ENCODE measurements at places on chromosomes 2 and 18.

DNA sequence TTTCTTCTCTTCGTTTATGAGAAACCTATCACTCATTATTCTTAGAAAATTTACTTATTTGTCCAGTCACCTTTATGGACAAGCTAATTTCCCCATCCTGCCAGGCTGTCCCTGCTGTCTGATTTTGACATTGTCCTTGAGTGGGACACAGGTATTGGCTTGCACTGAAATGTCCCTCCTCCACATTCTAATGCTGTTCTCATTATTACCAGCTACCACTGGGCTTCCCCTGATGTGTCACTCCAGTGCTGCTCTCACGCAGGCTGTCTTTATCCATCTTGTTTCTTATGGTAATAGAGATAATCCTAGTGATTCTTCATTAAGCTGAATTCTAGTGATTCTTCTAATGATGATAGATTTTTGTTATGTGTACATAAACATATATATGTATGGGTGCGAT is 48.1 kb upstream of the RBMS1 start:
- no peak for DNase-seq

DNA sequence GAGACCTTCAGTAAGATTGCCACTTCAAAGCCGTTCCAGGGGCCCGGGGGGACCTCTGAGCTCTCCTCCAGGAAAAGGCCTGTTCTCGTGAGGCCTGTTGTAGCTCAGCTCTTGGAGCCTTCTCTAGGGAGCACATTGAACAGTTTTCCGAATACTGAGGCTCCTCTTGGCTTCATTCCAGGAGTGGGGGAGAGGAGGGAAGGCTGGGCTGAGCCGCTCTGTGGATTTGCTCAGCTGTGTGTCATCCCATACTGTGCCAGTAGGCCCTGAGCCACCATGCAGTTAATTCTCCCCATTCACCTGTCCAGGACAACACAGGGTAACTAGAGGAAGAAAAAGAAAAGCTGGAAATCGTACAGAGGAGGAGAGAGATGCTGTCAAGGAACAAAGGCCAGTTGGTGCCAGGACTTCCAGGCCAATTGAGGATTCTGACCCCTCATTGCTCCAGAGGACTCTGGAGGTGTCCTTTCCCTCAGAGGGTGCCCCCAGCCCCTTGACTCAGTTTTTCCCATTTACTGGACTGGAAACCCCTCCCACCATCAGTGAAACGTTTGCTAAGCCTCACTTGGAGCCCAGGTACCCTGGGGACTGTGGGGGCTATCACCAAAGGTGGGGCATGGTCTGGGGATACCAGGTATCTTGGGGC is 41.4 kb downstream of the HS1BP3 start:
- no peak for DNase-seq

DNA sequence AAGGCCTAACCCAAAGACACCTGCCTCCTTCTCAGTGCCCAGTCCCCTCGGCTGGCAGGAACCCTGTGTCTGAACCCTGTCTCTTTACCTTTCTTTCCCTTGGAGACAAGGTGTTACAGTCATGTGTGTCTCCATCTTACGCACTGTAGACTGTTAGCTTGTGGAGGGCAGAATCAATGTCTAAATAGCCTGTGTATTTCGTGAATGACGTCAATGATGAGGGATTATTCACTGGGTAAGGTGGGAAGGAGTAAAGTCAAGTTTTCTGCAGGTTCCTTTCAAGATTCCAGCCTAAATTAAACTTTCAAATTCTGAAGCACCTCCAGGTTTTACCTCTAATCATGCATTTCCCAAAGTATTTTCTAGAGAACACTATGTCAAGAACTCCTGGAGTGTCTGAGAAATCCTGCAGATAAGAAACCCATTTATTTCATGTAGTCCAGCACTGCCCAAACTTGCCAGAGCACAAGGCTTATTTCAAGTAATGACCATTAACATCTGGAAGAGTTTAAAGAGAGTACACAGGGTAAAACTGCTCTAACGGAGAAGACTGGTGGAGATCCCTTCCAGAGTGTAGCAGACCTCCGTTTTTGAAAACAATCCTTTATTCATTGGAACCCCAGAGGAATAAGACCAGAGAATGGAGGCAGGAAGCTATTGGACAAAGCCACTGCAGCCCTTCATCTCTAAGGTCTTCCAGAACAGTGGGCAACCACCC is 72.8 kb downstream of the KCNF1 start:
- no peak for DNase-seq

DNA sequence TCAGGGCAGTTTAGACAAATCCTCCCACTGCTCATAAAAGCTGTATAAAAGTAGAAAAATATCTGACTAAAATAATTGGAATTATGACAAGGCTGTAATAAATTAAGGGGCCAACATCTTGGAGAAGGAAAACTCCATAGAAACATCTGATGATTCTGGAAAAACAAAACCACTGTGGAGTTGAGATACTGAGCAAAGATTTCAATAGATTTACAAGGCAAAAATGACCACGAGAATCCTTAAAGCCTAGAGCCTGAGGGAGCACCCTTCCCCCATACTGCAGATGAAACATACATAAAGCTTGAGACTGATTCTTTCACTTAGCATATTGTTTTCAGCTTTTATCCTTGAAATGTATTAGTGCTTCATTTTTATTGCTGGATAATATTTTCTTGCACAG is 286.4 kb upstream of the MMADHC start:
- DNase-seq = no peak

DNA sequence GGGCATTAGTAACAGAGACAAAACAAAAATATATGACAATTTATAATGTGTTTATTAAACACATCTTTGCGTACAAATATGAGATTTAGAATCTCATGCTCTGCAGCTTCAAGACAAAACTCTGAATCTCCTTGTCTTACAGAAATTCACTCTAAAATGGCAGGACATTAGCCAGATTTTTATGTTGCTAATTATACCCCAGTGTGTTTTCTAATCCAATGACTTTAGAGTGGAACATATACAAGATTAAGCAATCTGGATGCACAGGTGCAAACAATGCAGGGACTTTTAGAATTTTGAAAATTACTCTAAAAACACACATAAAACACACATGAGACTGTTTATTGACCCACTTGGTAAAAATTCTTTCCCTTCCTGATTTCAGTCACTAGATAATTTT is 85.9 kb downstream of the CALCRL start:
- no peak for DNase-seq

DNA sequence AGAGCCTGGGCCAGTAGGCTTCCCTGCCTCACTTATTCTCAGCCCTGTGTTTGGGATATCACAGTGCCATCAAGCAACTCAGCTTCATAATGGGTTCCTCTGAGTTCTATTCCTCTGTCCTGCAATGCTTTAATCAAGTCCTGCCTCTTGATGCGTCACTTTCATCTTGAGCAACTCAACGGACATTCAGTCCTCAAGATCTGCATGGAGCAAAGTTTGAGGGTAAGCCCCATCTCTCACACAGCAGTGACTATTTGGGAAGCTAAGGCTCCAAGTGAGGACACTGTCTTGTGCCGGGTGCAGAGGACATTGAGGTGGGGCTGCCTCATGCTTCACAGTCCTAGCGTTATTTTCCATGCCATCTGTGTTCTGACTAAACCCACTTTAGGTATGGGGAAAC is 50.9 kb upstream of the PLB1 start:
- no peak for DNase-seq

GRCh38 chr18:8717011-8717770 is 11.8 kb downstream of the MTCL1 start:
- DNase-seq = no peak

DNA sequence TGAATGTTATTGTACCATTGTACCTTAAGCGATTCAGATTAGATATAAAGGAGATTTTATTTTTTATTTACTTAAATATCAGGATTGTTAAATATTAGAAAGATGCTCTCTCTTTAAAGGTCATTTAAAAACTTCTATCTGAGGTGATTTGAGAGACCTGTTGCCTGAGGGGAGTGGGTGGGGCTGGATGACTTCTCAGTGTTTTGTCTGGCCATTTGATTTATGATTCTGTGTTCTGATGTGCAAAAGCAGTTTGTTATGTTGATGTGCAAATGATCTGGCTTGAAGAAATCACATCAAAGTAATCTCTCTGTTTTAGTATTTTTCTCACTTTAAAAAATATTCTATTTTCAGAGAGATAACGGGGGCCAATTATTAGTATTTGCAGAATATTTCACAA is 370.8 kb downstream of the NUP35 start:
- no peak for DNase-seq

DNA sequence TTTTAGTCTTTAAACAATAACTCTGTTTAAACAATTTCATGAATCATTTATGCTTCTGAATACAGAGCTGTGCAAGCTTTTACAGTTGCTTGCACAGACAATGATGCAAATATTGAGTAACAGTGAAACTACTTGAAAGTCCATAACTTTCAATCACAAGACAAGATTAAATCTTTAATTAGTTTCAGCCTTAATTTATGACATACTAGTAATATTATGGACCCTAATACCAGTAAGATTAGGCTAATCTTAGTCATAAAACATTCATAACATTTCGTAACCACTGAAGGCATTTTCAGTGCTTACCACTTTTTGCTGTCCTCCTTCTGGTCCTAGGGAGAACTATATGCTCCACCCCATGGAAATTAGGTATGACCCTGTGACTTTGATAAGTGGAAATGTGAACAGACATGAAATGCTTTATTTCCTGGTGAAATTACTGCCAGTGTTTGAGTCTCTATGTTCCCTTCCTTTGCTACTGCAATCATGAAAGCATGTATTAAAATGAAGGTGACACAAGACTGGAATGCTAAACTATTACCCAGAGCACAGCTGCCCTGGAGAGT is 1.8 kb upstream of the COBLL1 start:
- no peak for DNase-seq

DNA sequence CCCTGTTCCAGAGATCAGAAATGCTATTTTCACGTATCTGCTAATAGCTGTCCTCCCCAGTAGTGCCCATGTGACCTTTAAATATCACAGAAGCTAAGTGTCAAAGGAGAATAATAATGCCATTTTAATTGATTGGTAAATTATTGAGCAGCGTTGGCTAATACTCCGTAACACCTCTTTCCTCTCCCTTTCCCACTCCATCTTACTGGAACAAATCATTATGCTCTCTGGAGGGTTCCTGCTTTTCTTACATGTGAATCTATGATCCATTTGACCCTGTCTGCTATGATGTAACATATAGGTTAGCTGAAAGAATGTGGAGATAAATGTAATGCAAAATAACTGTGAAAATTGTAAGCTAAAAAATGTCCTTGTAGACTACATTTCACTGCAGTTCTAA is 383.6 kb upstream of the GYPC start:
- DNase-seq = no peak

- peak; percentile 67 for DNase-seq
Measured at GRCh38 chr2:152716805-152717227, 445 bp downstream of the PRPF40A start.

DNA sequence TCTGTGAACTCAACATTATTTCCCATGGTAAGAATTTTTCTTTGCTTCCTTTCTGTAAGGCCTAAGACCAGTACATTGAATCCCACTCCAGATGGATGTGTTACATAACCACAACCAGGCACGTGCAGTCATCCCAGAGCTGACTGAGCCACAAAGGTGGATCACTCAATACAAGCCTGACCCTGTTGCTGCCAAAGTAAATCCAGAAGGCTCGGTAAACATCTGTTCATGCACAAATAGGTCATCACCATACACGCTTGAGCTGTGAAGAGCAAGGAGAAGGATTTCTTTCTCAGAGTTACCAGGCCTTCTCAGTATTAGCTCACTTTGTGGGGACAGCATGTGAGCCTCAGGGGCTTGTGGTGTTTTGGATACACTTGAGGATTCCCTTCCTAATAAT is 791.4 kb upstream of the FANCL start:
- DNase-seq = no peak

DNA sequence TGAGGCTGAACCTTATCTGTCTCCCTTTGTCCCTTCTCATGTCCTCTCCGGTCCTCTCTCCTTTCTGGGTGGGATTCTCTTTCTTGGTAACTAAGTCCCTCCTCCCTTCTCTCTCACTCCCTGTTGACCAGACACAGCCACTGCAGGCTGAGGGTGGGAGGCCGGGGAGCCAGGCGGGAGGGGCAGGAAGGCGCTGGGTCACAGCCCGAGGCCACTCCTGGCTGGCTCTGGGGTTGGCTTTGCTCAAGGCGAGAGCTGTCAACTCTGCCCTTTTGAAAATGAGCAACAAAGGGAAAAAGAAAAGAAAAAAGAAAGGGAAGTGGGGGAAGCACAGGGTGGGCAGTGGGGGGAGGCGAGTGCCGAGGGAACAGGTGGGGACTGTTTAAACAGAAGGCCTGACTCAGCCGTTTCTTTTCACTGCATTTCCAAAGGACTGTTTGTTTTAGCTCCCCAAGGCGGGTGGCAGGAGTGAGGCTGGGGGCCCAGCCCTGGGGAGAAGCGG is 70.5 kb upstream of the IGFBP5 start:
- DNase-seq = no peak

- peak; percentile 98 for DNase-seq
Measured at GRCh38 chr18:6561420-6561861, 146.7 kb upstream of the L3MBTL4 start.

DNA sequence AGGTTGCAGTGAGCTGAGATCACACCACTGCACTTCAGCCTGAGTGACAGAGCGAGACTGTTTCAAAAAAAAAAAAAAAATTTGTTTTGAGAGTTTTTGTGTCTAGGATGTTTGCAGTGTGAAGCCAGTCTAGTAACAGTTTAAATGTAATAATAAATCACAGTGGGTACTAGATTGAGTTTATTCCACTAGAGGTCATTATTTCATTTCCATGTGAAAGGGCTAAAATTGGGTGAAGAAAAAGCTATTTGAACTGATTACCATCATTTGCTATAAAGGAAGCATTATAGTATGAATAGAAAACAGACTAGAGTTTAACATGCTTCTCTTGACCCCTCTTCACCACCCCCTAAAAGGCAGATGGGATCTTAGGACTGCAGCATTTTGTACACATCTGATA is 20.3 kb downstream of the SNRPD1 start:
- no peak for DNase-seq

DNA sequence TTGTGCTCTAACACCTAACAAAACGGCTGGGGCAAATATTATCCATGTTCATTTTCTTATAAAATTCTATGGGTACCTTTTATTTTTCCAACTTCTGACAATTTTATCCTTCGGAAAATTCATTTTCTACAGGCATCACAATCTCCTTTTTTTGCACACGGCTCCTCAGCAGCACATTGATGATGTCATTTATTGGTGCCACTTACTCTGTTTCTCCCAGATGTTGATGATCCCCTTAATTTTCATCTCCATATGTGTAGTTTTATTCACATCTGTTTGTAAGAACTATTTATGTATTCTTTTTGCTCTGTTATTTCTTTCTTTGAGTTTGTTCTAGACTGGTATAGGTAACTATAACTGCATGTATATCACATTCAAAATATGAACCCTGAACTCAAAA is 1660.8 kb upstream of the DDX18 start:
- no peak for DNase-seq

DNA sequence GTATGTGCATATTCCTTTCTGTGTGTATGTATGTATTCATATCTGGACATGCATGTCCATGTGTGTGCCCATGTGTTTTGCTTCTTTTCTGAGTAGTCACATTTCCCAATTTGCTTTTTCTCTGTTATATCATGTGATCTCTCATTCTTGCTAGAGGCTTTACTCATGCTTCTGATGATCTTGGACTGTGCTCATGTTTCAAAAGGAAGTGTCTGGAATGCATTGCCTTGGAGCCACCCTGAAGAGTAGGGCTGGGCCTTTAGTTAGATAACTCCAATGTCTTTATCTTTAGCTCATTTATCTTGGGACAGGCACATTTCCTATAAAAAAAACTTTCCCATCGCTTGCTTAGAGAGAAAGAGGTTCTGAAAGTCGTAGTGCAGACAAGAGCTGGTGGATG is 859.2 kb downstream of the CNTNAP5 start:
- DNase-seq = no peak
